Epithelial cell of alveolus of lung (primary cell): ENCODE measurements at places on chromosomes 13 and 19. TPM values are rescaled to one million over a fixed set of nuclear protein-coding genes. Genes with fewer than 3 reads are reported as not detected.

Gene ZFR2
- total RNA-seq: not detected in 2 replicates

Gene RYR1
- total RNA-seq: under 0.01 and 0.48 TPM in 2 replicates

Gene ZNF546
- 3.8 and 4.5 TPM in 2 replicates for total RNA-seq

Gene ADPRHL1
- 0.56 and 1.9 TPM in 2 replicates for total RNA-seq

Gene ANGPTL8
- total RNA-seq: not detected in 2 replicates

Gene NANOS3
- total RNA-seq: not detected in 2 replicates

Gene PTH2
- not detected in 2 replicates for total RNA-seq

Gene NPAS1
- 0.72 and 1.9 TPM in 2 replicates for total RNA-seq

Gene GNA15
- total RNA-seq: 3.4 TPM in 1 of 2 replicates, not detected in the other

Gene FCER2
- not detected in 2 replicates for total RNA-seq

Gene FAM124A
- total RNA-seq: 0.24 and 1.2 TPM in 2 replicates

Gene UQCRFS1
- 39.6 and 42.0 TPM in 2 replicates for total RNA-seq

Gene STAP2
- 3.0 and 7.1 TPM in 2 replicates for total RNA-seq

Gene LIM2
- not detected in 2 replicates for total RNA-seq

Gene ZNF791
- 6.5 and 15.3 TPM in 2 replicates for total RNA-seq
